ENCODE measurements at places on chromosomes 16 and 17. TPM values are rescaled to one million over a fixed set of nuclear protein-coding genes. Genes with fewer than 3 reads are reported as not detected.

Gene PRSS21
- total RNA-seq, result not detected

Gene COIL
- 18.2 TPM for total RNA-seq

Gene DNAI2
- total RNA-seq, result not detected

Gene GSDMA
- not detected for total RNA-seq

Gene PDE6G
- total RNA-seq, result not detected

Gene CCL2
- total RNA-seq, result 128 TPM

Gene TSNAXIP1
- 1.0 TPM for total RNA-seq

Gene ZG16
- not detected for total RNA-seq

Gene STH
- total RNA-seq, result not detected

Gene ORC6
- 2.0 TPM for total RNA-seq

Gene TBC1D3B
- 0.29 TPM for total RNA-seq

Gene CDH1
- 0.22 TPM for total RNA-seq

Gene RNF157
- total RNA-seq, result 0.44 TPM

Gene CMTM1
- total RNA-seq, result 2.4 TPM

Gene KRTAP16-1
- not detected for total RNA-seq

Gene ABCA8
- total RNA-seq, result 0.57 TPM

Gene PER1
- total RNA-seq, result 14.2 TPM

Gene MT4
- total RNA-seq, result not detected

Gene PKD1
- 159 TPM for total RNA-seq

Gene FBXL19
- total RNA-seq, result 15.1 TPM

Gene ZNF174
- total RNA-seq, result 9.3 TPM

Gene GLIS2
- 3.7 TPM for total RNA-seq

Gene NXPH3
- total RNA-seq, result 0.22 TPM

Gene PYDC1
- not detected for total RNA-seq

Gene MAP2K6
- 2.0 TPM for total RNA-seq

Gene CCL8
- not detected for total RNA-seq

Gene NUDT7
- total RNA-seq, result 11.6 TPM

Gene C1QL1
- not detected for total RNA-seq

Gene TLCD3B
- total RNA-seq, result 0.43 TPM

Gene CFAP97D1
- total RNA-seq, result not detected

Gene PTGES3L
- total RNA-seq, result 1.9 TPM

Gene CCL11
- total RNA-seq, result not detected

Gene PMM2
- 55.4 TPM for total RNA-seq

Gene CCL22
- not detected for total RNA-seq

Gene RECQL5
- total RNA-seq, result 22.6 TPM

Gene ALOX12
- total RNA-seq, result not detected

Gene PLEKHH3
- 11.0 TPM for total RNA-seq

Gene ATP1B2
- not detected for total RNA-seq

Gene MT3
- total RNA-seq, result not detected

Gene KRTAP1-5
- 14.2 TPM for total RNA-seq

Gene RASL10B
- 3.7 TPM for total RNA-seq

Gene TMEM235
- not detected for total RNA-seq

Gene NEUROD2
- total RNA-seq, result not detected

Gene SBK1
- total RNA-seq, result not detected

Gene SGCA
- total RNA-seq, result 5.5 TPM
